ENCODE measurements at places on chromosomes 16 and 17. TPM values are rescaled to one million over a fixed set of nuclear protein-coding genes. Genes with fewer than 3 reads are reported as not detected.

NOG gene
- 0.69 TPM for total RNA-seq

ADAD2 gene
- 3.6 TPM for total RNA-seq

C17orf67 gene
- total RNA-seq, result 6.0 TPM

DNA sequence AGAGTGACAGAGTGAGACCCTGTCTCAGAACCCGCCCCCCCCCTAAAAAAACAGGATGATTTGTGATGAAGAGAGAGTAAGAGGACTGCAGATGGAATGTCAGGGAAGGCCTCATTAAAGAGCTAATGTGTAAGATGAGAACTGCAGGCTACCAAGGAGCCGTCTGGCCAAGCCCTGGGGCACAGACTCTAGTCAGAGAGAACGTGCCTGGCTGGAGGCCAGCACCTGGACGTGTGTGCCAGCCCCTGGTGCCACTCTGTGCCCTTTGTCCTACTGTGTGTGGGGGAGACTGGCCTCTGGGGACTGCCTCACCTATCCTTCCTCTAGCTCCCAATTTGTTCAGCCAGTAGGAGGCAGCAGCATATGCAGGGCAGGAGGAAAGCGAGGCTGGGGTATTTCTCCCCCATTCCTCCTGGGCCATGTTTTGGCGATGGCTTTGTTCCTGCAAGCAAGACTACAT is 37.1 kb downstream of the KNOP1 start:
- peaks cover 44% of the 10 kb centered on the region for H3K36me3 ChIP-seq
- no peak for DNase-seq
- H3K4me1 ChIP-seq, result no peaks in the 10 kb centered on the region
- no peak overlapping the region for H3K27ac ChIP-seq
- no peak overlapping the region for H3K4me3 ChIP-seq

DNA sequence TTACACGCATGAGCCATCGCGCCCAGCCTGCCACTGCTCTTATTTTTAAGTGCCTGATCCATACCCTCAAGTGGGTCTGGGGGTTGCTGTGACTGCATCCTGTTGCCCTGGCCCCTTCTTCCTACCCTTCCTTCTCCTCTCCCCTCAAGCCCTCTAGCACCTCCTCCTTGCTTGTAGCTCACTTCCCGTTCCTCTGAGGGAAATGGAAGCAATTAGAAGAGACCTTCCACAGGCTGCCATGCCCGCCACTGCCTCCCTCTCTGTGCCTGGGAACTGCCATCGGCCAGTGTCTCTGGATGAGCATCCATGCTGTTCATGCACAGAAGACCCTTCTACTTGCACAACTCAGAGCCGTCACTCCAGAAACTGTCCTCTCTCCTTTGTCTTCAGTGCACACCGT is 10.6 kb upstream of the TFAP4 start:
- DNase-seq, result no peak
- H3K27me3 ChIP-seq, result no peaks in the 10 kb centered on the region
- H3K27ac ChIP-seq, result no peak overlapping the region
- no peaks in the 10 kb centered on the region for H3K36me3 ChIP-seq
- no peak overlapping the region for H3K4me3 ChIP-seq
